Type B pancreatic cell (in vitro differentiated cells): ENCODE measurements at places on chromosomes 3 and 15. TPM values are rescaled to one million over a fixed set of nuclear protein-coding genes. Genes with fewer than 3 reads are reported as not detected.

DNA sequence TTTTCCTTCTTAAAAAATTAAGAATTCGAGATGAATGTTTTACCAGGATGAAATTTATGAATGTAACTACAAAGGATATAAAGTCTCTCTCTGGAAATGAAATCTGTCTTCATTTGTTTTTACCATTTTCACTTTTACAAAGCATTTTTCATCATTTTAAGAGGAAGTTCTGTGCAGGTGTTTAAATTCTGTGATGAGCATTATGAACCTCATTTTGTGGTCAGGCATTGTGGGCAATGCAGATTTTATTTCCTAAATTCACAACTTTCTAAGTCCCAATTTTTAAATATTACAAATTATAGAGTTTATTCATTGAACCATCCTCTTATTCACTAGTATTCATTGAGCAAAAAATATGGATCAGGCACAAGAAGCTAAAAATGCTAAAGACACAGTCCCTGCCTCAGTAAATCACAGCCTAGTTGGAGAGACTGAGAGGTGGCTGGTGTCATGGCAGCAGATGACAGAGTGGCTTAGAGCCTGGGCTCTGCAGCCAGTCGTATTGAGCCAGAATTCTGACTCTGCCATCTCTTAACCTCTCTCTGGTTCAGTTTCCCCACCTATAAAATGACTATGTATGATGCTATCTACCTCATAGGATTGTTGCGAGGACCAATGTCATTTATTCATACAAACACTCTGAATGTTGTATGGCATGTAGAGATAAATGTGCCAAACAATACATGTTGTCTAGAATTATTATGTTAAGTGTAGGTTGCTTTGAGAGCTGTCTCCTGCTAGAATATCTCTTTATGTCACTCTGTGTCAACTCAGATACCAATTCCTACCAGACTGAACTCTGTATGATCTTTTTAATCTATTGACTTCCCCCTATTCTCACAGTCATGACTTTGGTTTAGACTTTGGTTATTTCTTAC, 7.5 kb upstream of the TGFBR2 start:
- no peak for DNase-seq
- no peaks in the 10 kb centered on the region for H3K27me3 ChIP-seq
- H3K36me3 ChIP-seq = no peaks in the 10 kb centered on the region
- H3K27ac ChIP-seq = peak overlapping the region; percentile 2
- H3K4me1 ChIP-seq = peaks cover 18% of the 10 kb centered on the region
- H3K4me3 ChIP-seq = no peak overlapping the region

Gene OXTR
- 3.3 and 4.1 TPM in 2 replicates for total RNA-seq

DNA sequence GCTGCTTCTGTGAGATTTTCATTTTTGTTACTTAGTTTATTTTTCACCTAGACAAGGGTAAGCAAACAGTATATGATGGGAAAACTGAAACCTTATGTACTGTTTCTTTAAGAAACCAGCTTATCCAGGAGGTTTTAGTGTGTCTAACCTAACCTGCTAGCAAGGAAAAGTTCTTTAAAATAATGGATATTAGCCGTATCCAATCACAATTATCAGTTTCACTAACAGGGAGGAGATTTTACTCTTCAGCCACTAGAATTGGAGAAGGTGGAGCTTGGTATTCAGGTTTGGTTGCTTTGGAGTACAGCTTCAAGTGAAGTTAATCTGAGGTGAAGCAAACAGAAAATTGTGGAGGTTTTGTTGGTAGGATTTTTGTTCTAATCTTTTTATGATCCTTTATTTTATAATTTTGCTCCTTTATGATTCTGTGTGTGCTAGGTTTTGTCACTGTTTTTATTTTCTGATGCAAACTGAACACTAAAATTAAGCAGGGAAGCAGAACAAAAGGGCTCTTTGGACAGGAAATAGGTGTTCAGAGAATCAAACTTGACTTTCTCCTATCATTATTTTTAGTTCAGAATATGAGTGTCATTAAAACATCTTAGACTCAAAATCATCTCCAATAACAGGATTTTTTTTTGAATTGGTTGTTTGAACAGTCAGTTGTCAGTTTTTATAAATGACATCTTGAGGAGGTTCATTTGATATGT, 13.0 kb downstream of the ZFAND6 start:
- H3K4me1 ChIP-seq = peaks cover 42% of the 10 kb centered on the region
- peak overlapping the region; percentile 95 for H3K27ac ChIP-seq
- no peak for DNase-seq

- no peaks in the 10 kb centered on the region for H3K27me3 ChIP-seq
- peaks cover 8% of the 10 kb centered on the region for H3K36me3 ChIP-seq
- H3K4me1 ChIP-seq = no peaks in the 10 kb centered on the region
- H3K27ac ChIP-seq = no peak overlapping the region
- H3K4me3 ChIP-seq = no peak overlapping the region
- DNase-seq = no peak
Measured at GRCh38 chr15:42845581-42845980, 75.0 kb downstream of the TTBK2 start.

DNA sequence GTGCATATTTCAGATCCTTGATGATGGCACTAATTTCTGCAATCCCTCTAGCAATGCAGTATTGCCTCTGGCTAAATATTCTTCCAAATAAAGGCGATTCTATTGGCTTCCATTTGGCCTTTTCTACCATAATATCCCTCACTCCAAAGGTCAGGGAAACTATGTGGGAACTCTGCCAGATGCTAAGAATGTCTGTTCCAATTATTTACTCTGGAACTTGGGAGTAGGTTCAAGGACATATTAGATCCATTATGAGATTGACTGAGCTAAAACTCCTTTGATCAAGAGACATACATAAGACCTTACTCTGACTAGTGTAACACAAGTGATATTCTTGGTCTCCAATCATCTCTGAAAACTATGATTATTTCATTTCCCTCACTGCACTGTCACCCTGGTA, 674.5 kb upstream of the NECTIN3 start:
- H3K27ac ChIP-seq = no peak overlapping the region
- H3K27me3 ChIP-seq = no peaks in the 10 kb centered on the region
- H3K36me3 ChIP-seq = no peaks in the 10 kb centered on the region
- no peak for DNase-seq

- H3K27me3 ChIP-seq = no peaks in the 10 kb centered on the region
- H3K4me1 ChIP-seq = no peaks in the 10 kb centered on the region
- H3K27ac ChIP-seq = no peak overlapping the region
- no peak overlapping the region for H3K4me3 ChIP-seq
Measured at GRCh38 chr3:101940521-101941317, 91.4 kb downstream of the NFKBIZ start.

Gene SKOR1
- 0.29 and 0.65 TPM in 2 replicates for total RNA-seq

GRCh38 chr3:62708638-62709373, 166.4 kb downstream of the CADPS start:
- peaks cover 12% of the 10 kb centered on the region for H3K4me1 ChIP-seq
- no peak overlapping the region for H3K4me3 ChIP-seq
- no peak for DNase-seq
- H3K27ac ChIP-seq = no peak overlapping the region
- H3K27me3 ChIP-seq = no peaks in the 10 kb centered on the region

DNA sequence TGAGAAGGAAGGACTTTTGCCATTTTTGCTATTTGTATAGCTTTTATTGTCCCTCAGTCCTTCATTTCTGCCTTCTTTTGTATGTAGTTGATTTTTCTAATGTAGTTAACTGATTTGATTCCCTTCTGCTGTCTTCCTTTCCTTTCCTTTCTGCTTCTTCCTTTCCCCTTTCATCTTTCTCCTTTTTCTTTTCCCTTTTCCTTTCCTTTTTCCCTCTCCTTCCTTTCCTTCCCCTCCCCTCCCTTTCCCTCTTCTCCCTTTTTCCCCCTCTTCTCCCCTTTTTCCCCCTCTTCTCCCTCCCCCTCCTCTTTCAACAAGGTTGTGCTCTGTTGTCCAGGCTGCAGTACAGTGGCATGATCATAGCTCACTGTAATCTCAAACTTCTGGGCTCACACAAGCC, 59.0 kb downstream of the CHCHD6 start:
- no peak overlapping the region for H3K4me3 ChIP-seq
- no peaks in the 10 kb centered on the region for H3K27me3 ChIP-seq
- H3K27ac ChIP-seq = no peak overlapping the region

GRCh38 chr3:42665050-42665878, 11.8 kb downstream of the ZBTB47 start:
- H3K4me1 ChIP-seq = no peaks in the 10 kb centered on the region
- H3K36me3 ChIP-seq = no peaks in the 10 kb centered on the region
- H3K27ac ChIP-seq = no peak overlapping the region
- H3K4me3 ChIP-seq = no peak overlapping the region

- peaks cover 62% of the 10 kb centered on the region for H3K4me1 ChIP-seq
- H3K27me3 ChIP-seq = no peaks in the 10 kb centered on the region
- H3K4me3 ChIP-seq = peak overlapping the region; percentile 79
- peak overlapping the region; percentile 78 for H3K27ac ChIP-seq
Measured at GRCh38 chr3:58063022-58063815, 55.0 kb downstream of the FLNB start.

- peaks cover 10% of the 10 kb centered on the region for H3K4me1 ChIP-seq
- H3K27me3 ChIP-seq = no peaks in the 10 kb centered on the region
- DNase-seq = no peak
- H3K27ac ChIP-seq = no peak overlapping the region
Measured at GRCh38 chr3:151871639-151872468, 1.6 kb upstream of the SUCNR1 start.

- H3K27ac ChIP-seq = no peak overlapping the region
- no peaks in the 10 kb centered on the region for H3K27me3 ChIP-seq
- no peaks in the 10 kb centered on the region for H3K36me3 ChIP-seq
- no peak overlapping the region for H3K4me3 ChIP-seq
- DNase-seq = no peak
- H3K4me1 ChIP-seq = no peaks in the 10 kb centered on the region
Measured at GRCh38 chr15:44231842-44232241, 36.8 kb upstream of the FRMD5 start.

Gene ZBED2
- 2.2 and 3.3 TPM in 2 replicates for total RNA-seq

DNA sequence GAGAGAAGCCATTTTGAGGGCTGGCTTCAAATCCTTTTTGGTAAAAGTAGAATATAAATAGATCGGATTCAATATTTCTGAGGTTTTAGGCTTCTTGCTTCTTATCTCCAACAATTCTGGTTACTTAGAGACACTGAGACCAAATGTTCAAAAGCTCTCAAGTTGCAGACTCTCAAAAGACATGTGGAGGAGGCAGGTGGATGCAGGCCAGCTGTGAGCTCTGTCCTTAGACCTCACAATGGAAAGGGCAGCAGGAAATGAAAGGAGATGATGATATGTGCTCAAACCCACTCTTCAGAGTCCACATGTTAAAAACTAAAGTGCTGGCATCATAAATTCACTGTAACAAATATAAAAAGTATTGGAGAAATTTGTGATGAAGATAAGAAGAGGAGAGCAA, 424.9 kb upstream of the ALCAM start:
- no peak overlapping the region for H3K27ac ChIP-seq
- no peak for DNase-seq
- no peaks in the 10 kb centered on the region for H3K27me3 ChIP-seq
- peaks cover 4% of the 10 kb centered on the region for H3K36me3 ChIP-seq
- peaks cover 10% of the 10 kb centered on the region for H3K4me1 ChIP-seq

DNA sequence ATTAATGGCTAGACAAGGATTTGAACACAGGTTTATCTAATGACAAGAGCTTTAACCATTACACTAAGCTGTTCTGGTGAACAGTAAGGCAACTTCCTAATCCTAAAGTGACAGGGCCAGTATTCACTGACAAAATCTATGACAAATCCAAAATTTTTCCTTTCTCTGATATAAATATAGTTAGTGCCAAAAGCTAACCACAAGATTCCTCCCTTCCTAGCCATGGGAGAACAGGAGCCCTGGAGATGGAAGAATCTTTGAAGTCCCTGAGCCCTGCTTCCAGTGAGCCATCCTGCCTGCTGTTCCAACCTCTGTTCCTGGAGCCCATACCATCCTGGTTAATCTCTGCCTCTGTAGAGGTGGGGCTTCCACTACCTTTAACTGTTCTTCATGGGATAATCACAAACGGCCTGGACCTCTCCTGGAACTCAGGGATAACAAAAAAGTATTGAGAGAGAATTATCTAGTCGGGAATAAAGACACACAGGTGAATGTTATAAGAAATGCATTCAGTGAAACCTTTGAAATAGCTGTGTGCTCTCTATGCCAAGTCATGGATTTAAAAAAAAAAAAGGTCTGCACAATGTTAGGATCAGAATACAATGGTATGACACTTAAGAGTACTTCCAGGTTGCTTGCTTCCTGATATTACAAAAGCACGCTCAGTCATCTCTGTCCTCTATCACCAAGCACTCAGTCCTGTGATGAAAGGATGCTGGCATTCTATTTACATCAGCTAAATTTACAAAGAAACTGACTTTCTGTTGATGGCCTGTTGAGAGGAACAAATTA, 235.8 kb downstream of the SUCLG2 start:
- peaks cover 19% of the 10 kb centered on the region for H3K36me3 ChIP-seq
- no peak for DNase-seq
- no peaks in the 10 kb centered on the region for H3K27me3 ChIP-seq
- H3K27ac ChIP-seq = no peak overlapping the region
- no peaks in the 10 kb centered on the region for H3K4me1 ChIP-seq

DNA sequence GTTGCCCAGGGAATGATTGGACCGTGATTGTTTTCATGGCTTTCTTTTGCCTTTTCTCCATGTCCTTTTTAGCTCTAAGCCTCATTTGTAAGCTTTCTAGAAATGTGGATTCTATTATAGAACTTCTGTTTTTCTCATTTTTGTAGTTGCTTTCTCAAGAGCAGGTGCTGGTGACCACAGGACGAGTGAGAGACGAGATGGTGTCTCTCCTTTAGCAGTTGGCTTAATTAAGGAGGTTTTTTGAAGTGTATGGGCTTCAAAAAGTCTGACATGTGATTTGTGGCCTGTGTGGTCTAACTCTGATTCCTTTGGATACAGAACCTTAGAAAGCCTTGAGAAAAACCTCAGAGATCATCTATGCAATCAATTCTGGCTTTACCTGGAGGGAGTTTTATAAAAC, 292.8 kb downstream of the LPP start:
- no peak for DNase-seq
- peaks cover 14% of the 10 kb centered on the region for H3K36me3 ChIP-seq
- H3K27me3 ChIP-seq = no peaks in the 10 kb centered on the region

- no peak overlapping the region for H3K27ac ChIP-seq
Measured at GRCh38 chr15:73394782-73395181, 26.0 kb upstream of the HCN4 start.
